ENCODE measurements at places on chromosomes 2 and 18.

GRCh38 chr2:99899058-99899855 lies 243.1 kb downstream of the AFF3 start:
- no peak for DNase-seq

- peak; percentile 38 for DNase-seq
Measured at GRCh38 chr2:60554646-60555065, 1.2 kb upstream of the BCL11A start.

DNA sequence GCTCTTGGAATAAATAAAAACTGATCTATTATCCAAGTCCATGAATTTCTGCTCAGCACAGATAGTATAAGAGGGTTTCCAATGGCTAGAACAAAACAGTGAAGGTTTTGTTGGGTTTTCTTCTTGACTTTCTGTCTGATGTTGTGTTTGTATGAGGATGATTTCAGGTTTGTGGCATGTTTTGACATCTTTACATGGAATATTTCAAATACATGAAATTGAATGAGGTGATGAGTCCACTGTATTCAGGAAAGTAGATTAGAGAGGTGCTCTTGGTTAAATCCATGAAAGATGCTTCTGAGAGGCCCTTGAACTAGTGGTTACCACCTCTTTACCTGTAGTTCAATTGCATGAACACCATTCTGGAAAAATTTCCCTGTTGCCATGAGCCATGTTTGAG lies 84.3 kb downstream of the RAPGEF4 start:
- DNase-seq, result no peak

DNA sequence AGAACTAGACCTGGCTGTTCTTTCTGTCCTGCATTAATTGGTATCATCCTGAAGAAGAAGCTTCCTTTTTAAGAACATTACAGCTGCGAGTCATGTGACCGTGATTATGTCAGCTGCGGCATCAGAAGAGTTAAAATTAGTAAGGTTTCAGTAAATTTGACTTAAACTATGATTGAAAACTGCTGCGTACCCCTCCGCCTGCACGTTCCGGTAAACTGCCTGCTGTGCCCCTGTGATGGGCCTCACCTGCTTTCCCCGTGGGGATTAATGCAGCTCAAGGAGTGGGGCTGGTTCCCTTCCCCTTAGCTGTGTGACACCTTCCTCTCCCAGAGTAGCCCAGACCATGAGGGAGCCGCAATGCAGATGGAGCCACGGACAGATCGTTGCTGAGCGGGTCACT lies 36.1 kb upstream of the MYO3B start:
- no peak for DNase-seq

- DNase-seq, result peak; percentile 62
Measured at GRCh38 chr2:30234180-30234971, 3.0 kb downstream of the LBH start.

- DNase-seq, result peak; percentile 79
Measured at GRCh38 chr2:95115418-95115817, 6.2 kb downstream of the MRPS5 start.

DNA sequence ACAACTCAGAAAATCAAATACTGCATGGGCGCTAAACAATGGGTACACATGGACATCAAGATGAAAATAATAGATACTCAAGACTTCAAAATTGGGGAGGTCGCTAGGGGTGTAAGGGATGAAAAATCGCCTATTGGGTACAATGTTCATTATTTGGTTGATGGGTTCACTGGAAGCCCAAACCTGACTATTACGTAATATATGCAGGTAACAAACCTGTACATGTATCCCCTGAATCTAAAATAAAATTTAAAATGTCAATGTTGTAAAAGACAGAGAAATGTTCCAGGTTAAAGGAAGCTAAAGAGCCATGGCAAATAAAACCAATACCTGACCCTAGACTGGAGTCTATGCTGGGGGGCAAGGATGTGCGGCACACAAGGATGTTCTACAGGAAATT lies 80.4 kb upstream of the CCBE1 start:
- no peak for DNase-seq

All from Caco-2 (cell line).